AG09319 (cell line): ENCODE measurements at places on chromosomes 1 and 21.

DNA sequence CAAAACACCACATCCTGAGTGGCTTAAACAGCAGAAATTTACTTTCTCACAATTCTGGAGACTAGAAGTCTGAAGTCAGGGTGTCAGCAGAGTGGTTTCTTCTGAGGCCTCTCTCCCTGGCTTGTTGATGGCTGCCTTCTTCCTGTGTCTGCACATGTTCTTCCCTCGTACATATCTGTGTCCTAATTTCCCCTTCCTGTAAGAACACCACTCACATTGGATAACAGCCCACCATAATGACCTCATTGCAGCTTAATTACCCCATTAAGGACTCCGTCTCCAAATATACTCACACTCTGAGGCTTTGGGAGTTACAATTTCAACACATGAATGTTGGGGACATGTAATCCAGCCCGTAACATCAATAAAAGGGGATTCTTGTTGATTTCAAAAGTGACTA is 23.4 kb downstream of the C8A start:
- no peak for DNase-seq

DNA sequence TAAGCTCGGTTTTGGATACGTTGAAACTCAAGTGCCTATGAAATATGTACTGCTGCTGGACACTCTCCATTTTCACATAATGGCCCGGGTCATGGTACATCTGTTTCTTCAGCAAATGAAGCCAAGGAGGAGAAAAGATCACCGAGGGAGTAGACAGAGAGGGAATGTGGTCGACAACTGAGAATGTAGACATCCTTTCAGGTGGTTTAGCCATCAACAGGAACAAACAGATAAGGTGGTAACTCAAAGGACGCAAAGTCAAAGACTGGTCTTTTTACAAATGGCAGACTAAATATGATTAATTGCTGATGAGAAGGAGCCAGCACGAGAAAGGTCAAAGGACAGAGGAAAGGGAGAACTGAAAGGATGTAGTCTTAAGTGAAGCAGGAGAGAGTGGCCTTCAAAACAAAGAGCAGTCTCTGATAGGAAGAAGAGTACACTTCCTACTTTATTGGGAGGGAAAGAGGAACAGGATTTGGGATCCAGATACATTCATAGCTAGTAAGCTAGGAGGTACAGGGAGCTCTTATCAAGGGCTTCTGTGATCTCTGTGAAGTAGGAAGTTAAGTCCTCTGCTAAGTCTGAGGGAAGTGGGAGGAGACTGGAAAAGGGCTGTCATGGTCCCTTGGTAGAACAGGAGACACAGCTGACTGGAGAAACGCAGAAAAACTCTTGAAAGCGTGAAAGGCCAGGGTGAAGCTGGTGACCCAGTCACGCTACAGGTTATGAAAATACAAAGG is 28.3 kb downstream of the NUP133 start:
- no peak for DNase-seq

GRCh38 chr1:216483672-216484401 is 60.6 kb upstream of the USH2A start:
- no peak for DNase-seq

DNA sequence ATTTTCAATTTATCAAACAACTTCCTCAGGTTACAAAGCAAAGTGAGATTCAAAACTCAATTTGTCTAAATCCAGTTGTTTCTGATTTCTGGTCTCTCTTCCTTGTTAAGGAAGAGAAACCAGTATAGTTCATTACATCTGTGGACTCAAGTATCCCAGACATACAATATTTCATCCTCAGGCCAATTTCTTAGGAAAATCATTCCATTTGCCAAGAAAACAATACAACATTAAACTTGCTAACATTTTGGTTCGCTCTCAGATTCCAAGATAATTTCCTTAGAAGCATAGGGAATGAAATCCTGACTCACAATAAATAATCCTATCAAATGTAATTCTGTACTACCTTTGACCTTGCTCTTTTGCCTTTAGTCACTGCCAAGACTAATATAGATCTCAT is 11.2 kb upstream of the TTLL7 start:
- no peak for DNase-seq

- DNase-seq: no peak
Observed at GRCh38 chr1:5647234-5647633, 345.0 kb downstream of the NPHP4 start.

DNA sequence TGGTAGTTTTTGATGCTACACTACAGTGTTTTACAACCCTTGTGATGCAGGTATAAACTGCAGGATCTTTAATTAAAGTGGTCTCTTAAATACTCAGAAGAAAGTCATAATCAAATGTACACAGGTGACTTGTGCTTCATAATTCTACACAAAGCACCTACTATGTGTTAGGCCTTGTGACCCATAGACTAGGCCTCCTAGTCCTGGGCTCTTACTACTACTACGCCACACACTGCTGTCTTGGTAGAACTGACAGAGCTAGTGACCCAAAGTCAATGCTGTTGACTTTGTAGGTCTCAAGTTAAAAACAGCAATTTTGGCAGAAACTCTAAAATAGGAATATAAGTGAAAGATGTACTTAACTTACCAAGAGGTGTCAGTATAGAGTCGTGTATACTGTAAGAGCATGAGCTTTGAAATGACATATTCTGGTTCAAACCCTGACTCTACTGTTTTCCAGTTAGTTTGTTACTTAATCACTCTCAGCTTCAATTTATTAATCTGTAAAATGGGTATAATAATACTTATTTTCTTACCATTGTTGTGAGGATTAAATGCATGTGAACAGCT is 48.6 kb upstream of the LMO4 start:
- no peak for DNase-seq

GRCh38 chr1:207848234-207848633 is 62.7 kb downstream of the CD34 start:
- DNase-seq: no peak

GRCh38 chr1:188127507-188127906 is 1298.8 kb downstream of the PLA2G4A start:
- no peak for DNase-seq

GRCh38 chr21:41717573-41718330 is 49.1 kb downstream of the RIPK4 start:
- no peak for DNase-seq

DNA sequence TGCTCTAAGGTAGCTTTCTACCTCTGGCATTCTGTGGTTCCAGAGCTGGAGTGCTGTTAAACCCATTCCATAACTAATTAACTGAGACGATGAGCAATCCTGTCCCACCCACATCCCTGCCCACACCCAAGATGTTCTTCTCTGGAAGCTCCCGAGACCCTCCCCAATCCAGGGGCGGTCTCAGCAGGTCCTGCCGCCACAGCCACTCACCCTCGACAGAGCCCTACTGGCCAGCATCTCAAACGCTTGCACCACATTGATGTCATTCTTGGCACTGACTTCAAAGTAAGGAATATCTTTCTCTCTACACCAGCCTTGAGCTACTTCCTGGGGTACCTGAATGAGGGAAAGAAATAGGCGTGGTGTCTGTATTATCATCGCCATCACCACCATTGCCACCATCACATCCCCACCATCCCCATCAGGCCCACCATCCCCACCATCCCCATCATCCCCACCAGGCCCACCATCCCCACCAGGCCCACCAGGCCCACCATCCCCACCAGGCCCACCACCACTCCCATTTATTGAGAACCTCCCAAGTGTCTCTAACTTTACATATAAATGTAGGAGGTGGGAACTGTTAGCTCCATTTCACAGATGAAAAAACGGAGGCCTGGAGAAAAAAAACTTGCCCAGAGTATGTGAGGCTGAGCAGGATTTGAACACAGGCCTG is 17.7 kb downstream of the RAB7B start:
- no peak for DNase-seq

DNA sequence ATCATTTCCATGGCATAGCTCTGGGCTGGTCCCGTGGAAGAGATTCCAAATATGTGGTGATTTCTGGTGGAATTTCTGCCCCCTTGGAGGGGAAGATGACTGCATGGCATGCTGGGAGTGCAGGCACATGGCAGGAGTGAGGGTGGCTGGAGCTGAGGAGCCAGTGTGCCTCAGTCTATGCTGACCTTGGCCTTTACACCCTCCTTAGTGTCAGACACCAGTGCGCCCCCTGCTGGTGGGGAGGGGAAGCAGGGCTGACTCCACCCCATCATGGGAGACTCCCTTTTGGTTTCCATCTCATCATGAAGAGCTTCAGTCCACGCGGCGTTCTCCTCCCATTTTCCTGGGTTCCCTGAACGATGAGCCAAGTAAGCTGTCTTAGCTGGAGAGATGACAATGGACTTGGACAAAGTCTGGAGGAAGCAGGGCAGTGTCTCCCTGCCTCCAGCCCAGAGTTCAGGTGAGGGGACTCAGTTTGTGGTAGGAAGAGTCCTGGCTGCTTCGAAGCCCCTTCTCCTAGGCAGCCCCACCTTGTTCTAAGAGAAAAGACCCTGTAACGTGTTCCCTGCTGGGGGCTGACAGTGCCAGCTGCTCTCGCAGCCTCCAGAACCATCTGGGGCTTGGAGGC is 10.3 kb downstream of the ALX3 start:
- no peak for DNase-seq

- no peak for DNase-seq
Observed at GRCh38 chr1:225965231-225965630, 24.2 kb upstream of the LEFTY2 start.

GRCh38 chr1:32179193-32179442 is 357 bp upstream of the TXLNA start:
- no peak for DNase-seq

- DNase-seq: no peak
Observed at GRCh38 chr1:159831412-159832141, 4.9 kb downstream of the SLAMF8 start.

DNA sequence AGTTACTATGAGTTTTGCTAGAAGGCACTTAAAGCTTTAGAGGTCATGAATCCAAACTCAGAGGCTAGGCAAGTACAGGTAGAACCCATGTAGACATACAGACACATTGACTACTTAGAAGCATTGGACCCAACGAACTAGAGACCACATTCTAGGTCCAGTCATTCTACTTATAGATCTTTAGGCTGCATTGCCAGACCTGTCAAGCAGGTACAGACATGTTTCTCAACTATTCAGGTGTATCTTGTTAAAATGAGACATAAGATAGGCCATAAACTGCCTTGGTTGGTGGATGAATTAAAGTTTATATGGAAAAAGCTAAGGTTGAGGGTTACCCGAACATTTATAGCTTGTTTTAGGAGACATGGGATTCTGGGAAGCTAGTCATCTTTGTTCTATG is 6.5 kb downstream of the ZP4 start:
- no peak for DNase-seq

- no peak for DNase-seq
Observed at GRCh38 chr1:15810073-15810472, 2.6 kb upstream of the UQCRHL start.

DNA sequence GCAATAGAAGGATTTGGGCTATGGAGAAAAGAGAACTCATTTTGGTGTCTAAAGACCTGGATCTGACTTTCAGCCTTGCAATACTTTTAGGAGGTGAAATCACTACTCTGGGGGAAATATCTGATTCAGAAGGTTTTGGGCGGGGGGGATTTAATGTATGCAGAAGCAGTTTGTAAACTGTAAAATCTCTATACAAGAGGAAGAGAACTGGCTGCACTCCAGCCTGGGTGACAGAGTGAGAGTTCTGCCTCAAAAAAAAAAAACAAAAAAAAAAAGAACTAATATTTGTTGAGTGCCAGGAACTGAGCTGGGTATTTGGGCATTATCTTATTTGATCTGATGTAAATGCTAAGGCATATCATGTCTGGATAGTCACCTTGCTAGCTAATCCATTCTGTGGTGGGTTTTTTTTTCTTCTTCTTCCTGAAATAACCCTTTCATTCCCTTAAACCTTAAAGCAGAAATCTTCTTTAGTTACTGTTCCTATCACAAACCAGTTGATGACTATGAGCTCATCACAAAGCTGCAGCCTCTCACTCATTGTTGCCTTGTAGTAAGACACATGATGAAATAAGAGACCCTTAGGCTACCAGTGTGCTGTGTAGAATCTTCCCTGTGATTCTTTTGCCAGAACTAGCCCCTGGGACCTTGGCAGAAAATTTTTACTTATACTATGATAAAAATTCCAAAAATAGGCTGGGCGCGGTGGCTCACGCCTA is 35.6 kb upstream of the SLC16A1 start:
- no peak for DNase-seq

DNA sequence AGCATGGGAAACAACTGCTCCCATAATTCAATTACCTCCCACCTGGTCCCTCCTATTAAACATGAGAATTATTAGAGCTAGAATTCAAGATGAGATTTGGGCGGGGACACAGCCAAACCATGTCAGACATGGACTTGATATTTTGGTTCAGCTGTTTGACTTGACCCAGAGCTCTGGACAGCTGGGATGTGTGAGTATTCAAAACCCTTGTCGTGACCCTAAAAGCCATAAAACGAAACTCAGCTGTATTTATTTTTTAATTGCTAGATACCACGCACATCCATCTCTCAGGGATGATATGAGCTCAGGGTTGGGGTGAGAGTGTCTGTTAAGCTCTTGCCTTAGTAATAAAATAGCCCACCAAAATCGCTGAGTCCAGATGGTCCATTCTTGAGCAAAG is 45.4 kb downstream of the RCSD1 start:
- no peak for DNase-seq

- DNase-seq: no peak
Observed at GRCh38 chr1:77929806-77930205, 41.4 kb downstream of the NEXN start.

- no peak for DNase-seq
Observed at GRCh38 chr1:3033790-3034090, 12.5 kb downstream of the ACTRT2 start.

DNA sequence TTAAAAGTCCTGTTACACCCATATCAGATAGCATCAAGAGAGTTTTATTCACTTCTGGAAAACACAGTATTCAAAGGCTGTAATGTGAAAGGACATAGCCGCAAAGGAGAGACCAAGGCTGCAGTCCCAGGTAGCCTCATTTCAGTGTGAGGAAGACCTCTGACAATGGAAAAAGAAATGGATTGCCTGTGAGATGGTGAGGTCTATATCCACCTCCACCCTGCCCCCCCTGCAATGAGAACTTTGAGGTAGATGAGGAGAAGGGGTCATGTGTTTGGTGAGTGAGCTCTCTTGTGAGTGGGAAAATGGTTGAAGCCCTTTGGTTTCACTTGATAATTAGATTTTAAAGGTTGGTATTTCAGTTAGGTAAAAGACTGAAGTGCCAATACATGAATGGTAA is 3.5 kb downstream of the MRPS6 start:
- no peak for DNase-seq

- DNase-seq: no peak
Observed at GRCh38 chr1:45018599-45019230, 6.7 kb downstream of the UROD start.

- DNase-seq: no peak
Observed at GRCh38 chr21:35648512-35648911, 411.8 kb downstream of the SETD4 start.

GRCh38 chr1:115098979-115099692 is 9.8 kb upstream of the TSPAN2 start:
- DNase-seq: no peak

DNA sequence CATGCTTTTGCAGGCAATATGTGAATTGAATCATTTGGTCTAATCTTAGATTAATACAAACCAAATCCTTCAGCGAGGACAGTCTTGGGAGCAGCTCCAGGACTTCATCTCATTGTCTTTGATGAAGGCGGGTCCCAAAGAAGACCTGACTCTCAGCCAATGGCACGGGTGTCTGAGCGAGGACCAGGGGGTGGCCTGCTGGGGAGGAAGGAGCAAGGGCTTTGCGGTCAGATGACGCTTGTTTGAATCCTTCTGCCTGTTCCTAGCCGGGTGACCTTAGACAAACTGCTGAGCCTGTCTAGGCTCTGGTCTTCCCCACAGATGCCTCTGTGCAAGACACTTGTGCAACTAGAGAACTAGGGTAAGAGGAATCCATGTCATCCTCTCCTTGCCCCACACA is 312.1 kb upstream of the VAMP3 start:
- DNase-seq: no peak

GRCh38 chr21:31997191-31997590 is 124.4 kb downstream of the HUNK start:
- no peak for DNase-seq
